GM23248 (cell line): ENCODE measurements at places on chromosomes 11 and 22. TPM values are rescaled to one million over a fixed set of nuclear protein-coding genes. Genes with fewer than 3 reads are reported as not detected.
A peak's percentile ranks its signal among the peaks of the same experiment; 100 is the strongest.

GRCh38 chr11:124674168-124674517, 439 bp downstream of the SPA17 start:
- no peak for DNase-seq

- DNase-seq, result no peak
These were observed 1.8 kb downstream of the MTA2 start for GRCh38 chr11:62599901-62600300.

DNA sequence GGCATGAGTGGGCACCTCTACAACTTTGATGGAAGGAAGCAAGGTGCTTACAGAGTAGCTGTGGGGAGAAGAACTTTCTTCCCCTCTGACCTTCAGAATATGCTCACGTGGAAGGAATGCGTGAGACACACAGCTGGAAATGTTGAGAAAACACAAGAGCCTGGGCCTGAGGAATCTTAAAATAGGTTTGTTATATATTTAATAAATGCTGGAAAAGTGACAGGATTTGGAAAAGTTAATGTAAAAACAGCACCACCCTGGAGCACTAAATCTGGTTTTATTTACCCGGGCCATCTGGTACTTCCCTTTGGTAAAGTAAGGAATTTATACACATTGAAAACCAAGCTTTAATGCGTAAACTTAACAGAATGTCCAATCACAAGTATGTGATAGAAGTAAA, 14.0 kb upstream of the AMPD3 start:
- peak; percentile 20 for DNase-seq

DNA sequence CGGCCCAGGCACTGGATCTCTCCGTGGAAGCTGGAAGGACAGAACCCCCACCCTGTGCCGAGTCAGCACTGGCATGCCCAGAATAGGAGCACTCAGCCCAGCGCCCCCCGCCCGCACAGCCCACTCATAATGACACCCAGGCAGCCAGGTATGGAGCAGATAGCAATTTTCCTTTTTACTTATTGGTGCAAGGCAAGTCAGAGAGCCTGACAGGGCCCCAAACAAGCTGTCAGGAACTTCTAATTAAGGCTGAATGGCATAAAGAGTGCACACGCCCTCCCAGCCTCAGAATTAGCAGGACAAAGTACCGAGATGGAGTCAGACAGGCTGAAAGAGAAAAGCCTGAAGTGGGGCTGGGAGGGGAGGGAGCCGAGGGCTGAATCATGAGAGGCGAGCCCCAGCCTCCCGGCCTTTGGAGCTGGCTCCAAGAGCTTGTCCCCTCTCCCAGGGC, 76.9 kb downstream of the DSCAML1 start:
- no peak for DNase-seq

GRCh38 chr11:100624346-100624745, 62.7 kb upstream of the ARHGAP42 start:
- no peak for DNase-seq

DNA sequence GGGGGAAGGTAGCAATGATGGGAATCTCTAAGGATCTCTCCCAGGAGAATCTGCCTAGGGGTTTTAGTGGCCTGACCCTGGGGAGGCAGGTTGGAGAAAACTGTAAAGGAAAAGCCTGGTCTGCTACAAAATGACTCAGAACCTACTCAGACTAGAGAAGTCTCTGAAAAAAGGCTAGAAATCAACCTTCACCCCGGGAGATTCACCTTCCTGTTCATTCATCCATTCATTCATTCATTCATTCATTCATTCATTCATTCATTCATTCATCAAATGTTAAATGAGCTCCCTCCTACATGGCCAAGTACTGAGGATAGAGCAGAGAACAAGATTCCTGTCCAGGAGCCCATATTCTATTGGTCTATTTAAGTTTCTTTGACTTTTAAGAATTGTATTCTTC, 8.9 kb upstream of the ANKK1 start:
- DNase-seq, result peak; percentile 26

GRCh38 chr11:119363851-119364590, 17.5 kb downstream of the USP2 start:
- DNase-seq, result peak; percentile 73

DNA sequence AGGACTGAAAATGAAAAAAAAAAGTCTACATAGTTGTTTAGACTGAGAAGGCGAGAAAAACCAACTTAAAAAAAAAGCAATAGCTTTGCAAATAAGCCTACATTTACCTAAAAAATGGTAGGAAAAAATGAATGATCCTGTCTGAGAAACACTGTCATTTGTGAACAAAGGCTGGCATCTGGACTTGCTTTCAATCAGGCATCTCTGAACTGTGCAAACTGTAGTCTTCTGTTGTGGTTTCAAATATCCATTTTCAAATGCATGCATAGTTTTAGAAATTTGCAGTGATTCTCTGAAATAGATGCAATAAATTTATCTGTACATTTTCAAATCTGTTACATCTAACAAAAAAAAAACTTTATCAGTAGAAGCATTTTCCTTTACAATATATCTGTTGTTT, 106.1 kb upstream of the LUZP2 start:
- DNase-seq, result no peak

The UBE2L3 gene
- 41.9 and 57.2 TPM in 2 replicates for total RNA-seq

The MGAT3 gene
- total RNA-seq, result not detected in 2 replicates

The NXPE2 gene
- total RNA-seq, result not detected in 2 replicates
